ENCODE measurements at places on chromosomes 2 and 18.
A peak's percentile ranks its signal among the peaks of the same experiment; 100 is the strongest.

GRCh38 chr2:180366481-180366880 lies 359.4 kb upstream of the CWC22 start:
- DNase-seq, result no peak

DNA sequence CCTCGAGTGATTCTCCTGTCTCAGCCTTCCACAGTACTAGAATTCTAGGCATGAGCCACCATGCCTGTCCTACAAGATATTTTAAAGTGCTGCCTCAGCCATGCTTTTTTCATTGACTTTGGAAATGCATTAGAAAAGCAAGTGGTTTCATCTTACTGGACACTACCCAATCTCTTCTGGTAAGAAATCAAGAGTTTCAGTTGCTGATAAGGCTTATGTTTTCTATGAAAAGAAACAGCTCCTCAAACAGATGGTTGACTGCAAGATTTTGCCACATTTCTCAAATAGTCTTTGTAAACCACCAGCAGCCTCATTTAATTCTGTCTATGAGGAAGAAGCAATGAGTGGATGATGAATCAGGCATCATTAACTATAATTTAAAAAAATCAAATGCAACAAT lies 264.5 kb upstream of the LRP1B start:
- DNase-seq, result no peak

DNA sequence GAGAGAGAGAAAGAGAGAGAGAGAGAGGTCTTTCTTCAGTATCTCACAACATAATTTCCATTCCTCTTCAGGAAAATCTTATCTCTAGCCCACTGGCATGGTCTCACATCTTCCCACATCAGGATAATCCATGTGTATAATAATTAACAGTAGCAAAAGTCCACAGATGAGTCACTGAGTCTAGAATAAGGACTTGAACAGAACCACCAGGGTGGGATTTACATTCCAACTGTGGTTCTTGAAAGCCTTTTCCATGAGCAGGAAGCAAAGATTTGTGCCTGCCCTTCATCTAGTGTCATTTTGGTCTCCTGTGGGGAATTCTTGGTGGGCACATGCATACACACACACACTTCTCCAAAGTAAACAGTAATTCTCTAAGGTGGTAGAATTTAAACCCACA lies 107.1 kb upstream of the TCF4 start:
- DNase-seq, result no peak

- DNase-seq, result no peak
Observed at GRCh38 chr18:41974796-41975201, 19.8 kb downstream of the PIK3C3 start.

- DNase-seq, result no peak
Observed at GRCh38 chr2:168948621-168949212, 47.6 kb downstream of the G6PC2 start.

- DNase-seq, result no peak
Observed at GRCh38 chr2:159968279-159968900, 94.0 kb downstream of the PLA2R1 start.

DNA sequence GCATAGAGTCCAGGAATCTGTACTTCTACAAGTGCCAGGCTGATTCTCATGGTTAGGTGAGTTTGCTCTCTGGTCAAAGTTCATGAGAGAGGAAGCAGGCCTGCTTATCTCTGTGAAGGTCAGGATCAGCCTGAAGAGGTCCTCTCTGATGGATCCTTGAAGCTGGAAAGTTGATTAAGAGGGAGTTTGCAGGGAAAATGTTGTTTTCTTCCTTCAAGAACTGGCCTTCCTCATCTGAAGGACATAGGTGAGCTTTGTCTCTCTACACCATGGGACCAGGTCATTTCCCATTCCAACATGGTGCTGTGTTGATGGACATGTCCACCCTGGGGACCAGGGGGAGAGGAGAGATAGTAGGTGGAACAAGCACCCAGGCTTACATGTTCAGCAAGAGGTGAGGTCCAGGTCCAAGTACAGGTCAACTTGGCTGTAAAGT lies 14.9 kb downstream of the CCL20 start:
- no peak for DNase-seq

GRCh38 chr2:95350368-95350767 lies 52.1 kb upstream of the FAHD2A start:
- DNase-seq, result peak; percentile 32

- DNase-seq, result no peak
Observed at GRCh38 chr2:18834341-18834740, 245.0 kb upstream of the NT5C1B start.

DNA sequence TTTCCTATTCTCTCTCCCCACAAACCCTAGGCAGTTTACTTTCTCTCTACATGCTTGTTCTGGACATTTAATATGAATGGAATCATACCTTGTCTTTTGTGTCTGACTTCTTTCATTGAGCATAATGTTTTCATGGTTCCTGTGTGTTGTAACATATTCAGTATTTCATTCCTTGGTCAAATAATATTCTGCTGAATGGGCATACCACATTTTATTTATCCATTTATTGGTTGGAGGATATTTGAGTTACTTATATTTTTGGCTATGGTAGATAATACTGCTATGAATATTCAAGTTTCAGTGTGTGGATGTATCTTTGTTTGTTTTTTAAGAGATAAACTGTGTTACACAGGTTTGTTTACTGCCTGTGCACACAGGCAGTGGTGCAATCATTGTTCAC lies 9.0 kb downstream of the TWSG1 start:
- no peak for DNase-seq

DNA sequence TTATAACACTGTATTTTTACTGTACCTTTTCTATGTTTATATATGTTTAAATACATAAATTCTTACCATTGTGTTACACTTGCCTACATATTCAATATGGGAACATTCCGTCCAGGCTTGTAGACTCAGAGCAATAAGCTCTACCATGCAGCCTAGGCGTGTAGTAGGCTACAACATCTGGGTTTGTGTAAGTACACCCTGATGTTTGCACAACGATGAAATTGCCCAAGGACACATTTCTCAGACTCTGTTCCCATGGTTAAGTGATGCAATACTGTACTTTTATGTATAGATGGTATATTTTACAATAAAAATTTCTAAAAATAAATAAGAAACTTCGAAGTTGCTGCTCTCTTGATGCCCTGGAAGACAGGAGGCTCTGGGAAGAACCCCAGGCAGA lies 38.4 kb downstream of the YPEL5 start:
- DNase-seq, result no peak

- DNase-seq, result no peak
Observed at GRCh38 chr2:119823734-119824334, 64.1 kb downstream of the PTPN4 start.

DNA sequence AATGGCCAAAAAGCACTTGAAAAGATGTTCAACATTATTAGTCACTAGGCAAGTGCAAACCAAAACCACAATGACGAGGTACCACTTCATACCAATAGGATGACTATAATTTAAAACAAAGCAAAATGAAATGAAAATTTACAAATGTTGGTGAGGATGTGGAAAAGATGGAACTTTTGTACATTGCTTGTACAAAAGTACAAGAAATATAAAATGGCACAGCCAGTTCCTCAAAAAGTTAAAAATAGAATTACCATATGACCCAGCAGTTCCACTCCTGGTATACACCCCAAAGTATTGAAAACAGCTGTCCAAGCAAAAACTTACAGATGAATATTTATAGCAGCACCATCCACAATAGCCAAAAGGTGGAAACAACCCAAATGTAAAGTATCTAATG lies 107.8 kb upstream of the XPO1 start:
- DNase-seq, result no peak

GRCh38 chr2:141508806-141509595 lies 621.8 kb downstream of the LRP1B start:
- DNase-seq, result no peak

DNA sequence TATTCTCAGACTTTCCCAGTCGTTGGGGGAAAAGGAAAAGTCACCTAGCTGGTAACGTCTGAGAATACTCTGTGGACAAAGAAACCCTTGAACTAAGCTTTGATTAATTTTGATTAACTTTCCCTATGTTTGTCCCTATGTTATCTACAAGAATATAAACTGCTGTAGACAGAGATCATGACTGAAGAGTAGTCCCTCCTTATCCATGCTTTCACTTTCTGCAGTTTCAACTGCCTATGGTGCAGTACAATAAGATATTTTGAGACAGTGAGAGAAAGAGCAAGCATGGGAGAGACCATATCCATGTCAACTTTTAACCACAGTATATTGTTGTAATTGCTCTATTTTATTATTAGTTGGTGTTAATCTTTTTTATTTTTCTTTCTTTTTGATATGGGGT lies 31.8 kb downstream of the TXNL1 start:
- no peak for DNase-seq

GRCh38 chr2:100274566-100275199 lies 47.6 kb downstream of the LONRF2 start:
- no peak for DNase-seq

DNA sequence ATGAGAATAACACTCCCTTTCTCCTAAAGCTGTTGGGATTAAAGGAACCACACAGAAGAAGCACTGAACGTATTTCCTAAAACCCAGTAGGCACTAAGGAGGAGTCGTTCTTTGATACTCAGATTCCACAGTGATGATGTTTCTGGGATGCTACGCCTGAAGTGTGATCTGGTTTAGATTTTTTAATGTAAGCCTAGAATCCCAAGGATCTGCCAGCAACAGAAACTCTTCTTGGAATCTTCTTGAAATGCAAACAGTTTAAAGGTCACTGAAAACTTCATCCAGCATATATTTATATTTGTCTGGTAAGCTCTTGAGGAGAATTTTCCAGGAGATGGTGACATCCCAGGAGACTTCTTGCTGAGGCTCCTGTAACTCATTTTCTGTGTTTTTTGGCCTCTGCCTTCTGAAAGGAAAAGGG lies 247.6 kb upstream of the TRIB2 start:
- no peak for DNase-seq

GRCh38 chr2:215652388-215652787 lies 216.5 kb upstream of the FN1 start:
- no peak for DNase-seq

- no peak for DNase-seq
Observed at GRCh38 chr2:181348107-181348837, 108.9 kb upstream of the ITGA4 start.

DNA sequence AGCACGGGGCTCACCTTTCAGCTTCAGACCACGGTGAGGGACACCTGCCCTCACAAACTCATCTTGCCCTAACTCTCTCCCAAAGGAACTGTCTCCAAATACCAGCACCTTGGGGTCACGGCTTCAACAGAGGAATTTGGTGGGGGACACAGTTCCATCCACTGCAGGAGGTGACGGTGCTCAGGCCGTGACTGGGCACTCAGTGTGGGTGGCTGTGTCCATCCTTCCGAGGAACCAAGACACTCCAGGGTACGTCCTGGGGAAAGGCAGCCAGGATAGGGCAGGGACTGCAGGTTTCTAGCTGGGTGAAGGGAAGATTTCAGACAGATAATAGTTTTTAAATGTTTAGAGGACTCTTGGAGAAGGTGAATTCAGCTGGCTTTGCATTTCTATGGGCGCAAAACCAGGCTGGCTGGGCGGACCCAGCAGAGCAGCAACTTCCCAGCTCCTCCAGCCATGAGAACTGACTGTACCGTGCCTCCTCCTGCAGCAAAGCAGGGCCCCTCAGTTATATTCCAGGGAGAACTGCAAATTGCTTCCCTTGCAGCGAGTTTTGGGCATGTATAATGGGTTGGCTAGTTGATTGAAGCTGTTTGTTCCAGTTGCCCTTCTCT lies 23.9 kb upstream of the ALLC start:
- peak; percentile 16 for DNase-seq

DNA sequence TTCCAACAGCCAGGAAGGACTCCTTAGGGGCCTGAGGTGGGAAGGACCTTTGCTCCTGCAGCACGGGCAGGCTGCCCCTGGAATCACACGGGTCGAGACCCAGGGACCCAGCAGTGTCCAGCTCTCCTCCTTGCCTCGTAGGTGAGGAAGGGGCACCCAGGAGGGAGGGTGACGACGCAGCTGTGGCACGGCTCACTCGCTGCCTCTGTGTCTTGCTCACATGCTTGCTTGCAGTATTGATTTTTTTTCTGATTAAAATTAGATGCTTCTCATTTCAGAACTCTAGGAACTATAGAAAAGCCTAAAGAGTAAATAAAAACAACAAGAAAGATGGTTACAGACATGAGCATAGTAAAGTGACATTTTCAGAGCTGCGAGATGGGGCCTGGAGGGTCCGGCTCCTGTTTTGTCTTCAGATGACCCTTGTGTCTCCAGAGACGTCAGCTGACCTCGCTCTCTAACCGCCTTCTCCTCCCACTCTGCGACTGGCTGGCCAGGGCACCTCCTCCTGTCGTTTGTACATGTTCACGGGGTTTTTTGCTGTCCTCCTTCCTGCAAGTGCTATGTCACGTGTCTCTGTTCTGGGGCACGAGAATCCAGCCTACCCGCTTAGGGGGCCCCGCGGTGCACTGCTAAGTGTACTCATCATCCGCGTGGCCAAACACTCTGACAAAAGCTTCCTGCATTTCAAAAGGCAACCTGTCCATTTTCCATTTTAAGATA lies 65.7 kb upstream of the ZNF236 start:
- no peak for DNase-seq

DNA sequence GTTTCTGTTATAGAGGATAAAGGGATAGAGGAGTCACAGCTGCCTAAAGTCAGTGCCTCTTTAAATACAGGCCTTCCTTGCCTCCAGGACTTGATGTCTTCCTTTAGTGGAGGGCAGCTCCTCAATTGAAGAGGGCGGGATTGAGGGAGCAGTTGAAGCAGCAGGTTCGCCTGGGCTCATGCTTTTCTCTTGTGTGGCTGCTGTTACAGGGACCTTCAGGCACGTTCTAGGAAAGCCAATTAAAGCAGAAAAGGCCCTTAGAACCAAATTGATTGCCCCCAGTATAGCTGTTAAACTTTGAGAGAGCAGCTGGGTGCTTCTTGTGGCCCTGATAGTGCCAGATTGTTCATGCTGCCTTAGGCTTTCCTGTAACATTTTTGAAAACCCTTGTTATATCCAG lies 42.0 kb upstream of the LTBP1 start:
- DNase-seq, result no peak

DNA sequence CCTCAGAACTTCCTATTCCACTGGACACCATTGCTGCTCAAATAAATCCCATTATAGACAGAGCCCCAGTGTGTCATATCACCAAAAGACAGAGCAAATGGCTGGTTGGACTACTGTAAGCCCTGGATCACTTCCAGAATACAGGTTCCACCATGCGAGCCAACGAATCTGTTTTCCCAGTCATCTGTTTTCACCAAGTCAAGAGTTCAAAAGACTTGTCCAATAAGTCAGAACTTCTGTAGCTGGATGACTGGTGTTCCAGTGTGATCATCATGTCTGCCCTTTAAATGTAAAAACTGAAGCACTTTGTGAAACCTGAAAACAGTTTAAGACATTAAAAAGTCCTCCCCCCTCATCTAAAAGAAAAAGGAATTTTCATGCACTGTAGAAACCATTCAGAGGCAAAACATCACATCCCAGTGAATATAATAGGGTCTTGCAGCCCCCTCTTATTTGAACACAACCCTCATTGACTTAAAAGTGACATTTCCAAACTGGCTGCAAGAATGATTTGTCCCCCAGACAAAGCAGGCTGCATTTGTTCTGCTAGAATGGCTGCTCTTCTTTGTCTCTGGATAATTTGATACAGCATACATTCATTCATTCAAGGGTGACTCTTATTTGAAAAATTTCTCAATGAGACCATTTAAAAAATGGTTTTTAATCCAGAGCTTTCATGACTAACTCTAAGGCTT lies 64.6 kb upstream of the TANC1 start:
- no peak for DNase-seq

- DNase-seq, result no peak
Observed at GRCh38 chr2:195450552-195451113, 206.4 kb upstream of the SLC39A10 start.

All from RWPE2 (cell line).